ENCODE measurements at places on chromosomes 6 and 20.

DNA sequence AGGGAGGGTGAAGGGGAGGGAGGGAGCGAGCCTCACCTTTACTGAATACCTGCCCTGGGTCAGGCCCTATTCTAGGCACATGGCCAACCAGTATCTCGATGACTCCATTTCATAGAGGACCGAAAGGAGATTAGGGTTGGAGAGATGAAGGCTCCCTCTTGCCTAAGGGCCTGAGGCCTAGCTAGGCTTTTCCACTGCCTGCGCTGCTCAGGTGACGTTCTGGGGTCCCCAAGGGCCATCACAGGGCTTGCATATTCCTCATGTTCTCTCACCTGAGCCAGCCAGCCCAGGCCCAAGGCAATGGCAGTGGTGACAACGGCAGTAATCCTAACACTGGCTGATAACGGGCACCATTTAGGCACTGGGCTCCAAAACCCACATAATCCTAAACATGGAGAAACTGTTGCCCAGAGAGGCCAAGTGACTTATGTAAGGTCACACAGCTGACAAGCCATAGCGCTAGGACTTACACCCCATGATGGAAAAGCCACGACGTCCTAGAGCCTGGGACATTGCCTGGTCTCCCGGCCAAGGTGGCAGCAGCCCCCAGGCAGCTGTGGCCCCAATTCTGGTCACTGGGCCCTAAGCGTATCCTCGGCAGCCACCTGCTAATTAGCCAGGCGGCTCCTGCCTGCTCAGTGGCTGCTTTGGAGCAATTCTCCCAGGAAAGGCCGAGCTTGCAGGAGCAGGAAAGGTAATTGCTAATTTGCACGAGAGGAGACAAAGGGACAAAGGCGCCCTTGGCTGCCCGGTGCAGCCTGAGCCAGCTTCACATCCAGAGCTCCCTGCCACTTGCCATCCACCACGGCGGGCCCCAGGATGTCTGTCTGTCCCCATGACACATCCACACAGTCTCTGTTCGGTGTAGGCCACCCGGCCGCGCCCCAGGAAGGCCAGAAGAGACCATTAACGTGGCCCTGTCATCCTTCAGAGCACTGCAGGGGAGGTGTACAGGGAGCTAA lies 21.5 kb downstream of the NOL4L start:
- DNase-seq, result no peak

DNA sequence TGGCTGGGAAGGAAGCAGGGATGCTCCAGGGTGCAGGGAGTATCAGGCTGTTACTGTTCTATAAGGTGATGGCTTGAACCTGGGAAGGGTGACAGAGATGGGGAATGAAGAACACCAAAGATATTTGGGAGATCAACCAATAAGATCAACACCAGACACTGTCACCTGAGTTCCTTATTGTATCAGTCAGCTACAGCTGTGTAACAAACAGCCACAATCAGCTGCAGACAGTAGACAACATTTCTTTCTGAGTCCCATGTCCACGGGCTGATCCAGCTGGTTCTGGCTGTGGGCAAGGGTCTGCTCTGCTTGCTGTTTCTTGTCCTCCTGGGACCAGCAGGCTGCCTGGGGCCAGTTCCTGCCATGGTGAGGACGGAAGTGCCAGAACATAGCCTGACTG lies 31.3 kb upstream of the SLCO4A1 start:
- no peak for DNase-seq

GRCh38 chr6:8875986-8876385 lies 440.6 kb upstream of the SLC35B3 start:
- no peak for DNase-seq

DNA sequence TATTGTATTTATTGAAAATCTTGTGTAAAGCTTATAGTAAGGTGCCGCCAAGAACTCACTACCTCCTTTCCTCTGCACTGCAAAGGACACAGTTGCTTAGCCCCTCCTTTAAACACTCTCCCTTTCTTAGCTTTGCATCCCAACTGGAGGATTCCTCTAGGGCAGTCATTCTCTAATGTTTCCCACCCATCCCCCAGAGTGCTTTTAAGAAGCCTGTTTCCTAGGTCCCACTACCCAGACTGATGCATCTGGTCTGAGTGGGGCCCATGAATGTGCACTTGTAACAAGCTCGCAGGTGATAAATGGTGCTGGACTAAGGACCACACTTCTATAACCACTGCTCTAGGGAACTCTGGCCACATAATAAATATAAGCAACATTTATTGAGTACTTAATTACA lies 55.2 kb downstream of the B4GALT5 start:
- no peak for DNase-seq

DNA sequence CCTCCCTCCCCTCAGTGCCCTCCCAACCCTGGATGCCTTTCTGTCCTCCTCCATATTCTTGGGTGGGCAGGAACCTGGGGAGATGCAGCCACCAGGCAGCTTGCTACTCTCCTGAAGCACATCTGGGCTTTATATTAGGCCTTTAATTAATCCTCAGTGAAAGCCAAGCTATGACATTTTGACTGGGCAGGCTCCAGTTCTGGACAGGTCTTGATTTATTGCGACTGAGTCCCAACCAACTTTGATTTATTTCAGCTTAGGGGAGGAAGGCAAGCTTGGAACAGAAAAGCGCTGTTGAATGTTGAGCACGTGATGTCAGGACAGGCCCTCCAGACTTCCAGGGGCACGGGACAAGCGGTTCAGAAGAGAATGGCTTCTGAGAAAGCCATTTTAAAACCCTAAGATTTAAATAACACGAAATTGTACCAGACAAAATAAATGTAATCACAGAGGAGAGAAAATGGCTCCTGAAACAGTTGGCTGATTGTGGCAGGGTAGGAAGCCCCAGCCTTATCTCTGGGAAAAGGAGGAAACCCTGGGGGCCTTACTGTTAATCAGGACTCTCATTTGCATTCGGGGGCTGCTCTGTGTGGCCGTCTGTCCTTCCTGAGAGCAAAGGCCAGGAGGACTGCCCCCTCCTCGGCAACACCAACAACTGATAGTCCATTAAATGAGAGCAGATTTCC lies 294.2 kb downstream of the FOXC1 start:
- DNase-seq, result no peak

- DNase-seq, result no peak
Measured at GRCh38 chr6:152277826-152278329, 359.3 kb downstream of the SYNE1 start.

- peak; percentile 91 for DNase-seq
Measured at GRCh38 chr6:158026054-158026900, 44.6 kb downstream of the SYNJ2 start.

DNA sequence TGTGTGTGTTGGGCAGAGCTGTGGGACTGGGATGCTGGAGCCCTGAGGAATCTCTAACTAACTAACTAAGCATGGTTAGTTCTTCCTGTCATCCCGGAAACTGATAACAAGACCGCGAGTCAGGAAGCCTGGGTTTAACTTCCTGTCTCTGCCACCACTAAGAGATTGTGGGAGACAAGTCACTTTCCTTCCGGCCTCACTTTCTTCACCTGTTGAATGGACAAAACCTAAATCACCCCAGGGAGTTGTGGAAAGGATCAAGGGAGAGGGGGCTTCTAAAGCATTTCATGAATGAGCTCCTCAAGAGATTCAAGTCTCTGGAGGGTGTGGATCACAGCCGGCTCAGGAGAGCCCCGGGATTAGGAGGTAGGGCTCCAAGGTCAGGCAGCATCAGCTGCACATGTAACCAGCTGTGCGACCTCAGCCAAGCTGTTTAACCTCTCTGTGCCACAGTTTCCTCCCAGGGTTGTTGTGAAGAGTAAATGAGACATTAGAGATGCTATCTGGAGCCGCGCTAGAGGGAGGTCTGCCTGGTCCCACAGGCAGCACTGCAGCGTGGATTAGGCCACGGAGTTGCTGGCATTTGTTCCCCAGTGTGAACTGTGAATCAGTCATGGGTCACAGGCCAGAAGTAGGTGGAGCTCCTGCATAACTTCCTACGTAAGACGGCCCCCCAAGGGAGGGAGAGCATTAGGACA lies 105.1 kb downstream of the TOX2 start:
- no peak for DNase-seq

GRCh38 chr6:89984926-89985750 lies 90.9 kb downstream of the GJA10 start:
- DNase-seq, result peak; percentile 77
